AG10803 (cell line): ENCODE measurements at places on chromosomes 2 and 18.

GRCh38 chr2:215567504-215567903 is 131.6 kb upstream of the FN1 start:
- DNase-seq: no peak

DNA sequence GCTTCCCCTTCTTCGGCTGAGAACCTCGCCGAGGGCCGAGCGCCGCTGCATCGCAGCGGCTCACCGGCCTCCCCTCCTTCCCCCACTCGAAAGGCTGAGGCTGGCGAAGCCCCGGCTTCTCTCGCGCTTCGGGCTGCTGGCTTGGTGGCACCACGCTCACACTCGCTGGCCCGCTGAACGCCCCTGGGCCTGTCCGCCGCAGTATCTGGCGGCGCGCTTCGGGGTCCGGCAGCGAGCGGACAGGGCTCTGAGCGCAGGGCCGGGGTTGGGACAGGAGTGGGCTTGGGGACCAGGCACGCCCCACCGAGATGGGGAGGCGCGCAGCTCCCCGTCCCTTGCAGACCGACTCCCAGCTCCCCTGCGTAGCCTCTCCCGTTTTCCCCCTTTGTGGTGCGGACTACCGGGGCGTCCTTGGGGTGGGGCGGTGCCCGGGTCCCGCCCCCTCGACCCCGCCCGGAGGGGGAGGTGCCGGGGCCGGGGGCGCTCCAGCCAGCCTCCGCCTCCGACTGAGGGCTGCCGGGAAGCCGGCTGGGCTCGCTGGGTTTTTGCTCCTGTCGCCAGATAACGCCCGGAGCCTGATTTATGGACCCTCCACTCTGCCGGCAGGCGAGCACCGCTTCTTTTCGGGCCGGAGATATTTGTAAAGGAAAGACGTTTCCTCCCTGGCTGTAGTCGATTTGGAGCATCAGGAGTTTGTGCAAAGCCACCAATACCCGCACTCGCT is 3.8 kb downstream of the GBX2 start:
- no peak for DNase-seq

GRCh38 chr2:43495727-43496126 is 100.1 kb downstream of the THADA start:
- DNase-seq: peak; percentile 36

DNA sequence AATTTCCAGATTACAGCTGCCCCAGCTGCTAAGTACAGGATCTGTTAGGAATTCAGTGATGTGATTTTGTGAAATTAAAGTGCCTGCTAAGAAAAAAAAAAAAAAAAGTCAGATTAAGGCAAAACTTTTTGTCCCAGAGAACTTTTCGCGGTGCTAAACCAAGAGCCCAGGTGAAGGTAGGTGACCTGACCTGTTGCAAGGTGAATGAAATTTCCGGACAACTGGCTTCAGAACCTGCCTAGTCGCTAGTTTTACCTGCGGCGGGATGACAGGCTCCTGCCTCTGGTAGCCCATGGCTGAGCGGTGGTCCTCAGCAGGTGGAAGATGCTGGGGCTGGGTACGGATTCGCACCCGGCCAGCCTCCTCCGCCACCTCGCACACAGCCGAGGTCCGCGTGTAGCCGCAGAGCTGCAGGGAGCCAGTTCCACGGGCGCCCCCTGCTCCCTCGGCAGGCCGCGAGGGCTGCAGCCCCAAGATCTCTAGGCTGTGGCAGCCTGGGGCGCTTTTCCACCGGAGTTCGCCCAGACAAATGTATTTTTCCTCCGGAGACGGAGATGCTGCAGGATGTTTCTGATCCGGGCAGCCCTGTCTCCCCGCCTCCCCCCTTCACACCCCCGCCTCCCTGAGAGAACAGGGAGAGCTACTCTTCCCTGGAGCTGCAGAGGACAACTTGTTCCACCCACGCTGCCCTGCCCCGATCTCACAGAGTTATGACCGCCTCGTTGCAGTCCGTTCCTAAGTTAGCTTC is at the start of gene SLC38A11:
Gene SLC38A11 (minus strand): TSS at position 572 of the 748 bp plus-strand sequence. CDS start 278 bp downstream, at position 294.
- DNase-seq: peak; percentile 5

DNA sequence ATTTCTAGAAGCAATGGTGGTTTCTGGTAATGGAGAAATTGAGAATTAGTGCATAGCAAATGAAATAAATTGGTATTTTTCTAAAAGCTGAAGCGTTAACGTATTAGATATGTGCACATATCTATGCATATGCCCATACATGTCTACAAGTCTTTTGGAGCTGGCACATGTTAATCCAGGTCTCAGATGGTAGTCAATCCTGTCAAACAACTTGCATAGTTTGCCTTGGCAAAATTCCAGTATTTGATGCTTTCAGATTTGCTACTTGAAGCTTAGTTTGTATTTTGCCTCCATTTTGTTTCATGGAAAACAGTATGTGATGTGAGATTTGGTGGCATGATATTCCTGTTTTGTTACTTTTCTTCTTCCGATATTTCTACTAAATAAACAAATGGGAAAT is 304.6 kb downstream of the PARD3B start:
- DNase-seq: no peak

GRCh38 chr2:230738924-230739323 is 26.3 kb downstream of the CAB39 start:
- no peak for DNase-seq

GRCh38 chr18:36851202-36851590 is 22.3 kb downstream of the KIAA1328 start:
- DNase-seq: no peak

DNA sequence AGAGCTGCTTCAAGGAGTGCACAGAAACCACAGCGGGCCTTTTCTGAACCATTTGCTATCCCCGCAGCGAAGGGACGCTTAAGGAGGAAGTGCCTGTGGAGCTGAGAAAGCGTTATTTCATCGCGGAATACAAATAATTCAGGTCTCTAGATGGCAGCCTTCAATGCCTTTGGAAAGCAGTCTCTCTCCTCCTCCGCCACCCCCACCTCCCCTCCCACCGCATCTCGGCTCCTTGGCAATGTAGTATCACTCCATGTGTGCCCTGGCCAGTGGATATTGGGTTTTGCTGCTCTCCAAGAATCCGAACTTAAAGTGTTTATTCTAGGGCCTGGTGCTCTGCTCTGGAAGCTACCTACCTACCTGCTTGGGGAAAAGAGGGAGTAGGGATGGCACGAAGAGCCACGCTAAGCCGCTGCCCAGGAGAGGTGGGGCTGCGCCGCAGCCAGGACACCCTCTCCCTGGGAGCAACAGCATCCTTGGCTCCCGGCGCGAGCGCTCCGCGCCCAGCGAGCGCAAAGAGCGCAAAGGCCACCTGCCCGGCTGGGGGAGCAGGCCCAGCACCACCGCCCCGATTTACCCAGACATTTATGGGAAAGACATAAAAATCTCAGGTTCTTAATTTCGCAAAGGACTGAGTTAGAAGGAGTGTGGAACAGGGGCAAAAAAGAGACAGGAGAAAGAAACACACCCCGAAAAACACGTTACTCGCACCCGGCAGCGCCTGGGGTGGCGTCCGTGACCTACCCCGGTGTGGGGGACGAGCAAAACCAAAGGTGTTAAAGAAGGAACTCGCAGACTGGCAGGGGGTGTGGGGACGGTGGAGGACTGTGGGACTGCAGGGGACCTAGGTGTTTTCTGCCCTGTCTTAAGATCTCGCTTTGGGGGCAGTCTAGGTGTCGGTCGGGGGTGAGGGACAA is 1.0 kb downstream of the SPHKAP start:
- no peak for DNase-seq

DNA sequence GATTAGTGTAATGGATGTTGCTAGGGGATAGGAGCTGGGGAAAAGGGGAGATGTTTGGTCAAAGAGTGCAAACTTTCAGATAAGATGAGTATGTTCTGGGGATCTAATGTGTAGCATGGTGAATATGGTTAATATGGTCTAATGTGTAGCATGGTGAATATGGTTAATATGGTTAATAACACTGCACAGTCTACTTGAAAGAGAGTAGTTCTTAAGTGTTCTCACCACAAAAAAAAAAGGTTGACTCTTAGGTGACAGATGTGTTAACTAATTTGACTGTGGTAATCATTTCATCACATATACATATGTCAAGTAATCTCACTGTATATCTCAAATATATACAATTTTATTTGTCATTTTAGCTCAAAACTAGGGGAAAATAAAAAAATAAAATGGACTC is 121.3 kb upstream of the CD226 start:
- no peak for DNase-seq

DNA sequence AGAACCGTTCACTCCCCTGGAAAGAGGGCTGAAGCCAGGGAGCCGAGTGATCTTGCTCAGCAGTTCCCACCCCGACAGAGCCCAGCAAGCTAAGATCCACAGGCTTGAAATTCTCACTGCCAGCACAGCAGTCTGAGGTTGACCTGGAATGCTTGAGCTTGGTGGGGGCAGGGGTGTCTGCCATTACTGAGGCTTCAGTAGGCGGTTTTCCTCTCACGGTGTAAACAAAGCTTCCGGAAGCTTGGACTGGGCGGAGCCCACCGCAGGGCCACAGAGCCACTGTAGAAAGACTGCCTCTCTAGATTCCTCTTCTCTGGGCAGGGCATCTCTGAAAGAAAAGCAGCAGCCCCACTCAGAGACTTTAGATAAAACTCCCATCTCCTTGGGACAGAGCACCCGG is 180.8 kb downstream of the WDR7 start:
- no peak for DNase-seq

GRCh38 chr2:26316041-26316440 is 29.9 kb upstream of the SELENOI start:
- DNase-seq: peak; percentile 15
